ENCODE measurements at places on chromosomes 5 and 9. TPM values are rescaled to one million over a fixed set of nuclear protein-coding genes. Genes with fewer than 3 reads are reported as not detected.

PCDHGC4 gene
- 0.10 TPM for total RNA-seq

SLC45A2 gene
- under 0.01 TPM for total RNA-seq

ZNF608 gene
- total RNA-seq: 0.84 TPM

C8G gene
- not detected for total RNA-seq

RARS1 gene
- total RNA-seq: 194 TPM

ZNF462 gene
- total RNA-seq: 0.42 TPM

RETREG1 gene
- total RNA-seq: 14.7 TPM

CDO1 gene
- 0.10 TPM for total RNA-seq

PCDHA11 gene
- 0.10 TPM for total RNA-seq

GLRA1 gene
- not detected for total RNA-seq

SYNPO gene
- 0.42 TPM for total RNA-seq

CYLC2 gene
- total RNA-seq: not detected

N4BP3 gene
- total RNA-seq: 5.1 TPM

DMGDH gene
- not detected for total RNA-seq

SPINK4 gene
- total RNA-seq: not detected

Data from mononuclear cell (primary cell).